ENCODE measurements at places on chromosomes 6 and 20.

DNA sequence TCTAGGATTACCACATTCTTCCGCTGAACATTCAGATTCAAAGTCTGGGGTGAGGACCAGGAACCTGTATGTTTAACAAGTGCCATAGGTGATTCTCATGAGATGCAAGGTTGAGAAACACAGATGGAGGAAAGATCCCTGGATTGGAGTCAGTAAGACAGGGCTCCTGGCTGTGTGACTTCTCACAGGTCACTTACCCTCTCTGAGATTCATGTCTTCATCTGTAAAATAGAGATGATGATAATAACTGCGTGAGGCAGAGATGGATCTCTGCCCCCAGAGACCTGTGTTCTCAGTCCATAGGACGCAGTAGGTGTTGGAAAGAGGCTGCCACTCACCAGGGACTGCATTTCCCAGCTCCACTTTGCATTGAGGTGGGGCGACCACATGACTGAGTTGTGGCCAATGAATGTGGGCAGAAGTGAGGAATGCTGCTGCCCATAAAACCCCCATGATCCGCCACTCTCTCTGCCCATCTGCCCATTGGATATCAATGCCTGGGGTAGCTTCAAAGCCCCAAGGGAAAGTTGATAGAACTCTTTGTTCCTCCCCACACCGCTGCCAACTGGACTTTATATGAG, 13.6 kb upstream of the GDAP1L1 start:
- DNase-seq: no peak

GRCh38 chr6:46741910-46742309, 4.8 kb upstream of the ANKRD66 start:
- no peak for DNase-seq

- DNase-seq: no peak
Observed at GRCh38 chr6:124721331-124721730, 240.9 kb upstream of the RNF217 start.

DNA sequence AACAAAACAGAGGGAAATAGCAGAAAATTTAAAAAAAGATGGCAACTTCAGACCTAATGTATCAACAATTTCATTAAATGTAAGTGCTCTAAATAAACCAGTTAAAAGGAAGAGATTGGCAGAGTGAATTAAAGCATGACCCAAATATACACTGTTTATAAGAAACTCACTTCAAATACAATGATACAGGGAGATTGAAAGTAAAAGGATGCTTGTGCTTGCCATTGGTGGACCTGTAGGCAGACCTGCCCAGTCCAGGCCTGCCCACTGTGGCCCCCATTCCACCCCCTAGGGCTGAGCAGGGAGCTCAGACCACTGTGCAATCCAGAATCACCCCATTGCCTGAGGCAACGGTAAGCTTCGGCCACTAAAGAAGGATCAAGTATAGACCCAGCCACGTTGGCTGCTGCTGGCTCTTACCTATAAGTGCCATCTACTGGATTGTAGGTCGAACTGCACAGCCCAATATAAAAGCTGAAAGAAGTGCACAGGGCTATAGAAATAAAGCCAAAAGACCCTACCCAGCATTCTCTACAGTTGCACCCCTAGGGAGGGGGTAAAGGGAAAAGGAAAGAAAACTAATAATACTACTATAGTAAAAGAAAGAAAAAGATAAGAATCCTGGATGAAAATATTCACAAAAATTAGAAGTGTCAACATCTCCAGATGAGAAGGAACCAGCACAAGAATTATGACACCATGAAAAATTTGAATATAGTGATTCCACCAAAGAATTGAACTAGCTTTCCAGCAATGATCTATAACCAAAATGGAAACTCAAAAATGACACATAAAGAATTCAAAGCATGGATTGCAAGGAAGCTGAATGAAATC, 36.1 kb downstream of the PSMB1 start:
- no peak for DNase-seq

All from cerebellum (tissue), 4 donors.